ENCODE measurements at places on chromosomes 16 and 17.

DNA sequence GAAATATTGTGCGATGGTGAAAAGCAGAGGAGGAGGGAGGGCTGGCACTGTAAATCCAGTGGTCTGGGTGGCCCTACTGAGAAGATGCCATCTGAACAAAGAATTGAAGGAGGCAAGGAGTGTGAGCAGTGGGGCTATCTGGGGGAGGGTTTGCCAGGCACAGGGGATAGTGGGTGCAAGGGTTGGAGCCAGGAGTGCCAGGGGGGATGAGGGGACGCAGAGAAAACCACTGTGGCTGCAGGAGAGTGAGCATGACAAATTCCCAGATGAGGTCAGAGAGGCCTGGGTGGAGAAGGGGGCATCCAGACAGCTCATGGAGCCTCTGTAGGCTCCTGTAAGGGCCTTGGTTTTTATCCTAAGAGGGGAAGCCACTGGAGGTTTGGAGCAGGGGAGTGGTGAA, 4.8 kb downstream of the XYLT2 start:
- DNase-seq, result no peak

DNA sequence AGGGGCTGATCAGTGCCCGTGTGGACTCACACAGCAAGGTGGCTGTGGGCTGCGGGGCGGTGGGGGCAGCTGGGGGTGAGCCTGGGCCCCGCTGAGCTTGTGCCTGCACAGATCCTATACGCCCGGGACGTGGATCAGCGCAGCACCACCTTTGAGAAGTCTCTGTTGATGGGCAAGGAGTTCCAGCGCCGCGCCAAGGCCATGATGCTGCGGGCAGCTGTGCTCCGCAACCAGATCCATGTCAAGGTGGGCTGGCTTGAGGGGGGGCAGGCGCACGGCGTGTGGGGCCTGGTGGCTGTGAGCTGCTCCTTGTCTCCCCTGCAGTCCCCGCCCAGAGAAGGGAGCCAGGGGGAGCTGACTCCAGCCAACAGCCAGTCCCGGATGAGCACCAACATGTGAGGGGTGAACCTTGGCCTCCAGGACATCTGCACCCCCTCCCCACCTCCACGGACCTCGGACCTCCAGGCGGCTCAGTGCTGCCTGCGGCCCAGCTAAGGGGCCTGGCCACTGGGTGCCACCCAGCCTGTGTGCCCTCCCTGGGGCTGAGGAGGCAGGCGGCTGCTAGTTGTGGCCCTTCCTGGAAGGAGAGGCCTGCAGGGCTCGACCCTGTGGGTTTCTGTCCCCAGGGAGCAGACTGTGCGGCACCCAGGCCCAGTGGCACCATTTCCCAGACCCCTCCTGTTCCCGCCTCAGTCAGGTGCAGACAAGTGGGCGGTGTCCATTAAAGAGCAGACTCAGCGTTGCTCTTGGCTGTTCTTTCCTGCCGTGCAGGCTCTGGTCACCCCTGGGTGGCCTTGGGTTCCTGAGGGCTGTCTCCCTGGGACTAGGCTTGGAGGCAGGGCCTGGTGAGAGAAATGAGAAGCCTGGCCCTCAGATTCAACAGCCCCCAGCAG, 5.3 kb downstream of the GPS1 start:
- DNase-seq, result no peak

DNA sequence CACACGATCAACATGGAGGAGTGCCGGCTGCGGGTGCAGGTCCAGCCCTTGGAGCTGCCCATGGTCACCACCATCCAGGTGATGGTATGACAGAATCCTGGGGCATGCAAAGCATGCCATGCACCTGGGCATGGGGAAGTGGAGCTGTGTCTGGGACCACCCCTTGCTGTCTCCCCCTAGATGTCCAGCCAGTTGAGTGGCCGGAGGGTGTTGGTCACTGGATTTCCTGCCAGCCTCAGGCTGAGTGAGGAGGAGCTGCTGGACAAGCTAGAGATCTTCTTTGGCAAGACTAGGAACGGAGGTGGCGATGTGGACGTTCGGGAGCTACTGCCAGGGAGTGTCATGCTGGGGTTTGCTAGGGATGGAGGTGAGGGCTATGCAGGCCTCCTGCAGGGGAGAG, 6.7 kb downstream of the IFI35 start:
- no peak for DNase-seq

DNA sequence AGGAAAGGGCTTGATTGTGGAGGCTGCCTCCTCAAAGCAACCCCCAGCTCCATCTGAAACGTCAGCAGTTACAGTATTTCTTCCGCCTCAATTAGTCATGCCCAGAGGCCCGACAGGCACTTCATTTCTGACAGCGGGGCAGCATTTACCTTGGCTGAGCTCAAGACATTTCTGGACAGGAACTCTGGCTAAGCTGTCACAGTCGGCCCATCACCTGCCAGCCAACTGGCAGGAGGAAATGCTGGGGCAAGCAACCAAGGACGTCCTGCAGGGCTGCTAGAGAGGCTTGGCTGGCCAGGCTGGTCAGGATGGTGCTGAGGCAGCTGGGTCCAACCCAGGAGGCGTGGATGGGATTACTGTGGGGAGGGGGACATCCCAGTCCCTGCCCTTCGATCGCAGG, 27.8 kb downstream of the PLXDC1 start:
- DNase-seq, result no peak

GRCh38 chr17:57086069-57086930, 1.3 kb downstream of the AKAP1 start:
- DNase-seq, result no peak

DNA sequence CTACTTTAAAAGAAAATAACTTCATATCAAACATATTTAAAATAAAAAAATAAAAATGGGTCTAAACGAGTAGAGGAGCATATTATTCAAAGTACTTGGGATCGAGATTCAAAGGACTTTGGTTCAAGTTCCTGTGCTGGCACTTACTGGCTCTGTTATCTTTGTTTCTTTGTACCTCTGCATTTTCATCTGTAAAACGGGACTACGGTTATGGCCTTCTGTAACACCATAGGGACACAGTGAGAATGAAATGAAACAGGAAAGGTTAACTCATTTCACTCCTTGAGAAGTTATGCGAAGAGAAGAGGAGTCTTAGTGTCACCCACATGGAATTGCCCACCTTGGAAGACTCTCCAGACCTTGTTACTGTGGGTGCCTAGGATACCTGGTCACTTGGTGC, 379.1 kb upstream of the CCL2 start:
- DNase-seq, result no peak

DNA sequence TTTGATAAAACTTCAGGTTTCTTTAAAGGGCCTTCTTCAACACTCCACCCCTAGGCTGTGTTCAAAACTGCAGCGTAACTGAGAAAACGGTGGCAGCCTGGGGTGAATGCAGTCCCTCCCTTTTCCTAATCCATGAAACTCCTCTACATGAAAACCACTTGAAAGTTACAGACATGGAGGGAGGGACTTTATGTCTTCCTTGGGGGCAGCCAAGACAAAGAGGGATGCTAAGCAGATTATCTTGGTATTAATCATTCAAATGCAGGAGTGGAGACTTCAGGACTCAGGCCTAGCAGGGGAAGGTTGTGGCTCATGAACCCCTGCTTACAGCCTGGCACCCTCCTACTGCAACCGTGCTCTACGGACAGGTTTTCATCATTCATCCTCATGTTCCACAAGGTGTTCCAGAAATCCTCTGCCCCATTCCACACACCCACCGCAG, 46.8 kb downstream of the RNF112 start:
- no peak for DNase-seq

- DNase-seq, result peak; percentile 36
Measured at GRCh38 chr17:32931686-32932085, 3.7 kb downstream of the TMEM98 start.

DNA sequence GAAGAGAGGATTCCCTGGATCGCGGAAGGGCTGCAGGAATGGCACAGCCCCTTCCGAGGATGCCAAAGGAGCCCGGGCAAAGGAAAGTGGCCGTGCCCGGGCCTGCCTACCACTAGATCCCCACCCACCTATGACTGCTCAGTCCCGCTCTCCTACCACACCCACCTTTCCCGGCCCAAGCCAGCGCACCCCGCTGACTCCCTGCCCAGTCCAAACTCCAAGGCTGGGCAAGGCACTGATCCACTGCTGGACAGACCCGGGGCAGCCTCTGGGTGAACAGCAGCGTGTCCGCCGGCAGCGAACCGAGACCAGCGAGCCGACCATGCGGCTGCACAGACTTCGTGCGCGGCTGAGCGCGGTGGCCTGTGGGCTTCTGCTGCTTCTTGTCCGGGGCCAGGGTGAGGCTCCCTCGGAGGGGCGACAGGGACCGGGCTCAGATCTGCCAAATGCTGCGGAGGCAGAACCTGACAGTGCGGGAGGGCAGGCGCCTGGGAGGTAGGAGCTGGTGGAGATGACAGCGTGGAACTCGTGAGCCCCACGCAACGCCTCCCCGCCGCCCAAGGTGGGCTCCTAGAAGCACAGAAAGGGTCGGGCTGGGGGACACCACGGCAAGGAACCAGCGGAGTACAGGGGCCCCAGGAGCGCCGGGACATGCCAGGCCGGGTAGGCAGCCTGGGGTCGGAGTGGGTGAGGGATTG, at the start of gene CES2:
Gene CES2, plus strand, starts transcription at position 203 of the 698 bp plus-strand sequence. Its CDS starts 120 bp downstream, at position 323.
- DNase-seq, result no peak

DNA sequence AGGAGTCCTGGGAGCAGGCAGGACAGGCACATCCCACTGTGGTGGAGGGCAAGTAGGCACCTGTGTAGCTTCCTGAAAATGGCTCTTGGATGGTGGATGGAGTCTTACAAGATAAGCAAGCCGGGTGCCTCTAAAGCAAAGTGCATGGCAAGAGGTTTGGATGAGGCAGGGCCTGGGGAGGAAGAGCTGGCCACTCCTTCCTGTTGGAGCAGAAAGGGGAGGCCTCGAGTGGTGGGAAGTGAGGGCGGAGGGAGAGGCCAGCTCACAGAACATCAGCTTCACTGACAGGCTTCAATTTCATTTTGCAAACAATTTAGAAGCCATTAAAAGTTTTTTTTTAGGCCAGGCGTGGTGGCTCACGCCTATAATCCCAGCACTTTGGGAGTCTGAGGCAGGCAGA, 31.0 kb downstream of the CD300A start:
- DNase-seq, result no peak

GRCh38 chr16:9598731-9599083, 507.3 kb downstream of the HAPSTR1 start:
- no peak for DNase-seq

GRCh38 chr17:37025238-37025637, 76.5 kb downstream of the AATF start:
- no peak for DNase-seq

GRCh38 chr16:56506941-56507340, 12.9 kb downstream of the BBS2 start:
- DNase-seq, result no peak

DNA sequence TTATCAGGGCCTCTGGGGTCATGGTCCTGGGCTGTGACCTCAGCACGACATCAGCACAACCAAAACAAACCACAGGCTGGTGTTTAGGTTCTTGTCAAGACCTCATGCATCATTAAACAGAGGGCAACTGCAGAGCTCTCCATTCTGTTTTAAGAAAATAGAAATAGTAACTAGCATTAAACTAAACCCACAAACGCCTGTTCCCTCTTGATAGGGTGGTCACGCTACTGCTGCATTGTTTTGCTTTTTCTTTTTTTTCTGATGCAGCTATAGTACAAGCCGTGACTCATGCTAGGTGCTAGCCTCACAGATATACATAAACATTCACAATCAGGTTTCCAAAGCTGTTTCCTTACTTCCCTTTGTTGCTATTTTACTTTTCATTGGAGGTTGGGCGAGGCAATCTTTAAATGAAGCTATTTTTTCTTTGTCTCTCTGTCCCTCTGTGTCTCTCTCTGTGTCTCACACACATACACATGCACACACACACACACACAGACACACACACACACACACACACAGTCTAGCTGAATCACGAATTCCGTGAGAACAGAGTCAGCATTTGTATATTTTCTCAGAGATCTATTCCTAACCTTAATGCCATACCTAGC, 310.3 kb downstream of the CDH13 start:
- no peak for DNase-seq

- no peak for DNase-seq
Measured at GRCh38 chr17:39617446-39618245, 9.1 kb upstream of the PPP1R1B start.

DNA sequence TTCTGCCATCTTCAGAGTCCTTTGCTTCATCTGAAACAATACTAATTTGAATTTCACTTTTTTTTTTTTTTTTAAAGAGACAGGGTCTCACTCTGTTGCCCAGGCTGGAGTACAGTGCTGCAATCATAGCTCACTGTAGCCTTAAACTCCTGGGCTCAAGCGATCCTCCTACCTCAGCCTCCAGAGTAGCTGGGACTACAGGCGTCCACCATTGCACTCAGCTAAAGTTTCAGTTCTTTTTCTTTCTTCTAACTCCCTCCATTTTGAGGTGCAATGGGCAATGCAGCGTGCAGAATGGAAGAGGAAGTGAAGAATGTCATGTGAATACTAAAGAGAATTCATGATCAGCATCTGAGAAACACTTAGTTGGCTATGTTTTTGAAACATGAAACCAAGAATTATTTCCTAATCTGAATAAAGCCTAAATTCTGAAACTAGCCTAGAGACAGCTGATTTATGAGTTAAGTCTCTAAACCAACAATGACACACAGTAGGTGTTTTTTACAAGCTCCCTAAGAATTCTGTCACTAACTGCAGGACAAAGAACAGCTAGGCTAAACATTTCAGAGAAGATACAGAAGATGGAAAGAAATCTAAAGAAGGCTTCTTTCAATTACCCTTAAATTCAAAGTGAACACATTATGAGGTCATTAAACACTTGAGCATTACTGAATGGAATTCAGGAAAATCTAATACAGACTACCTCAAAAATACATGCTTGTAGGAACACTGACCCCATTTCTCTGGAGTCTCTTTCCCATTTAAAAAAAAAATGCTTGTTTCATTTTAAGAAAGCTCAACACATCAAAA, 21.0 kb downstream of the SNN start:
- no peak for DNase-seq

GRCh38 chr17:63989622-63990345, 8.4 kb upstream of the PRR29 start:
- no peak for DNase-seq

GRCh38 chr16:81448154-81449131, 3.8 kb downstream of the CMIP start:
- DNase-seq, result no peak

DNA sequence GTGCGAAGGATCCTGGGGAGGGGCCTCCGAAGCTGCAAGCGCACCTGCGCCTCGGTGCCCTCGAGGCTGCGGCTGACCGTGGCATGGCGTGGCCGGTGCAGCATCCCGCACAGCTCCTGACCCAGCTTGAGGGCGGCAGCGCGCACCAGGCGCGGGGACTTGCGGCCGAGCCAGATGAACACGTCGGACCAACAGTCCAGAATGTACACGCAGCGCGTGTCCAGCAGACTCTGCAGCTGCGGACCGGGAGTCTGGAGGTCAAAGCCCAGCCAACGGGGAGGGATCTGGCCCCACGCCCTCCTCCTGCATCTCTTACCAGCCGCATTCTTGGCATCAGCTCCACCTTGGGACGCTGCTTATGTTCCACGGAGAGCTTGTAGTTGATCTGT, 10.9 kb downstream of the FLII start:
- no peak for DNase-seq

DNA sequence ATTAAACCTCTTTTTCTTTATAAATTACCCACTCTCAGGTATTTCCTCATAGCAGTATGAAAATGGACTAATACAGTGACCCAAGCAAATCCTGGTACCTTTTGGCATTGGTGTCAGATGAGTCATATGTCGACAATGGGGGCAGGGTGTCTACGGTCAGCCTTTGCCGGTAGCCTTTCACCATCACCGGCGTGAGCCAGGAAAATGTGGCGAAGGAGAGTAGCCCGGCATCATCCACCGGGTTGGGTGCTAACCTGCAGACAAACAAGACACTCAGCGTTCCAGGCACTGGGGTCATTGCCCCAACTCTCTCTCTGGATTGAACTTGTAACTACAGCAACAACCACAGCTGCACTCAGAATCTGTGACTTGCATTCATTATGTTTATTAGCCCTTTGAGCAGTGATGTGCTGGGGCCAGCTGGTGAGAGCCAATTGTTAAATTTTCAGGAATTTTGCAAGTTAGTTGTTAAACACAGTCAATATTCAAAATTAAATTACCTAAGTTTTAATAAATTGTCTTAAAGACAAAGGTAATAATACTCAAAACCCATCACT, 11.9 kb downstream of the ABCC12 start:
- no peak for DNase-seq
